ENCODE measurements at places on chromosomes 2 and 18.
A peak's percentile ranks its signal among the peaks of the same experiment; 100 is the strongest.

DNA sequence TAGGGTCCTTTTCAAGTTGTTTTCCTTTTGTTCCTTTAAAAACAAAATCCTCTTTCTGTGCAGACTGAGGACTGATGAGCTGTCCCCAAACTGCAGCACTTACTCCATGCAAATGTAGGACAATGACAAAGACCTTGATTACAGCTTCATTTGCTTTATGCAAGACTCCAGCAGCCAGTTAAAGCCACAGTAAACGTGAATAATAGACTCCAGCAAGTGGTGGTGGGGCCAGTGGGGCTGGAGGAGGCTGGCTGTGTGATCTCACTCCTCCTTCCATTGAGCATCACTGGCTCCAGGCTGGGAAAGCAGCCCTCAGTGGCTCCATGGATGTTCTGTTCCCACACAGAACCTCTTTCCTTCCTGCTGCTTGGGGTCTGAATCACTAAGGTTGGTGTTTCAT, 306.0 kb upstream of the CELF4 start:
- no peak for DNase-seq

DNA sequence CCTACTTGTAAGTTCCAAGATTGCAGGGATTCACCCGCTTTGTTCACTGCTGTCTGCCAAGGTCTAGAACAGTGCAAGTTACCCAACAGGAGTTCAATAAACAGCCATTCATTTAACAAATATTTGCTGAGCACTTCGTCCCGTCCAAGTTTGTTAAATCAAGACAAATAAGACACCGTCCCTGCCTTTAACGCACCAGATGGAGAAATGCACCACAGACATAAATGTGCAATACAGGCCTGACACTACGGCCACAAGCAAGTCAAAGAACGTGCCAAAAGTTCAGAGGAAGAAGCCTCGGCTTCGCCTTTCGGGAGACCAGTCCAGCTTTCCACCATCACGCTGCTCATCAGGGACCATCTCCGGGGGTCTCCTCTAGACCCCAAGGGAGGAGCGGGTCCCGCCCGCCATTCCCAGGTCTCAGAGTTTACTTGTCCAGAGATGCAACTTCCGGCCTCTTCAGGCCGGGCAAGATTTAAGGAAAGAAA, 429 bp downstream of the C2orf76 start:
- no peak for DNase-seq

GRCh38 chr2:5328826-5329225, 363.4 kb upstream of the SOX11 start:
- DNase-seq: peak; percentile 23

GRCh38 chr2:69637923-69638322, 5.6 kb downstream of the AAK1 start:
- no peak for DNase-seq

DNA sequence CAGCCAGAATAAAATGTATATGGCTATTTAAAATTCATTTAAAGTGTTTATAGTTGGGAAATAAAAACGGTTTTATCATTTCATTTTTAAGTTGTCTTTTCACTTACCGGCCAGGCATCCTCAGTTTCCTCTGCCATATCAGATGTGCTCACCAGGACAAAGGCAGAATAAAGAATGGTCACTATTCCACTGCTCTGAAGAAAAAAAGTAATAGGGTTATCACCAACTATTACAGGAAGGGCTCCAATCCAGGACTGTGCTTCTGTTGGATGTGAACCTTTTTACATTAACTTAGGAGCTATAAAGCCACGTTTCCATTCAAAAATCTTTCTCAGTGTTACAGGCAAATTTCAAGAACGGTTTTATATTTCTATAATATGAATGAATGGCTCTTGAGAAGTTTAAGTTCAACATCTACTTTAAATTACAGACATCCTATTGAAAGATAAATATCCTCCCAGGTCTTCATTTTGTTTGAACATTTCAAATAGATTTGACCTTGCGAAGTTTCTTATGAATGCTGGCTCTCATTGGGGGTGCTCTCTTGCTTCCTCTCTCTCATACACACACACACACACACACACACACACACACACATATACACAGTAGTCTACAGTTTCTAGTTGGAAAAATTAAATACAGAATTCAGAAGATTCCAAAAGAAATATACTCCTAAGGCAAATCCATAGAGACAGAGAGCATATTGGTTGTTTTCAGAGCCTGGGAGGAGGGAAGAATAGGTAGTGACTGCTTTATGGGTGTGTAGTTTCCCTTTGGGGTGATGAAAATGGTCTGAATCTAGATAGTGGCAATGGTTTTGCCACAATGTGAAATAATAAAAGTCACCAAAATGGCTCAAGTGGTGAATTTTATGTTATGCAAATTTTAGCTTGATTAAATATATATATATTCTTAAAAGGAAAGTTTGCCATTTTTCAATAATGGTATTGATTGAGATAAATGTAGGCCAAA, 2.9 kb upstream of the SLC40A1 start:
- no peak for DNase-seq

GRCh38 chr2:37554155-37554510, 117.3 kb downstream of the CDC42EP3 start:
- no peak for DNase-seq
